GM12892 (cell line): ENCODE measurements at places on chromosomes 5 and 9.

DNA sequence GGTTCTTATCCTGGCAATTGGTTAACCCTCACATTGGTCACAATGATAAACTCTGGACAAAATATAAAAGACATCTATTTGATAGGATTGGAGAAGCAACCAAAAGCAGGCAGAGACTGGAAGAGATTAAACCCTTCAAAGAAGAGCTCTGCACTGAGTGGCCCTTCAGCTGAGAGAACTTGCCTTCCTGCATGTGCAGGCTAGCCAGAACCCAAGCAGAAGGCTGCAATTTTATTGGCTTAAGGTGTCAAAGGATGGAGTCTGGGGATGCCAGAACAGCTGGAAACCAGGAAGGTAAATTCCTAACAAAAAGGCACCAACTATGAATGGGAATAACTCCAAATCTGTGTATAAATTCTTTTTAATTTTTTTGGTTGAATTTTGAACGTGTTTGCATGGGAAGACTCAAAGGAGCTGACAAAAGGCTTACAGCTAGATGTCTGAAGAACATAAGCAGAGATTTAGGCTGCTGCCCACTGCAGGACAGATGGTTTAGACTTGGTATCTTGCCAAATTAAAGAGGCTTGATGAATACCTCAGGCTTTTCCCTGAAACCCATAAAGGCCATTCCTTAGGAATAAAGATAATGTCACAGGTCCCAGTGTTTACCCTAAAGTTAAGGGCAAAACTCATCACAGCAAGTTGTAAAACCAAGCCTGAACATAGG lies 66.3 kb downstream of the NR2F1 start:
- no peak for DNase-seq

GRCh38 chr5:113119246-113119924 lies 142.8 kb downstream of the DCP2 start:
- DNase-seq = no peak

GRCh38 chr5:149417711-149418368 lies 38.7 kb upstream of the IL17B start:
- DNase-seq = no peak

DNA sequence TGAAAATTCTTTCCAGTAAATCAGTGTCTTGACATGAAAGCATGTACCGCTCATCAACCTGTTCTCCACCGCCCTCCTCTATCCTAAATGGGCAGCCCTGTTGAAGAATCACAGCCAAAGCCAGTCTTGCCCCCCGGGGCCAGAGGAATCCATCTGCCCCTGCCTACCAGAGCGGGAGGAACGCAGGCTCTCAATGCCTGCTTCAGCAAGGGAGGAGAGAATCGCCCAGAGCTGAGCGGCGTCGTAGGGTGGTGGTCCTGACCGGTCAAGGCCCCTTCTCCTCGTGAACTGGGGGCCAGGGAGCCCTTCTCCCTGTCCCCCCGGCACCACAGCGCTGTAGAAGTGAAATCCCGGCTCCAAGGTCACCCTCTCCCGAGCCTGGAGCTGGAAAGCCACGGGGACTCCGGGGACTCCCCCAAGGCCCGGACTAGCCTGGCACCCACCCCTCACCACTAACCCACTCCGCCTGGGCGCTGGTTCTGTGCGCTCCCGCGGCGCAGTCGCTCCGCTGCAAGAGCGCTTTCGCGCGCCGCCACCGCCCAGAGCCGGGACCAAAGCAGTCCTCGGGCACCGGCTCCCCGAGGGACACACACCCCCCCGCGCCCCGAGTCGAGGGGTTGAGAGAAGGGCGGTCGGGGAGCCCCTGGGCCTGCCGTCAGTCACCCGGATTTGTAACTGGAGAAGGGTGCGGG lies 718 bp upstream of the TMEM215 start:
- no peak for DNase-seq

- no peak for DNase-seq
Measured at GRCh38 chr5:171207256-171207847, 101.7 kb upstream of the TLX3 start.

DNA sequence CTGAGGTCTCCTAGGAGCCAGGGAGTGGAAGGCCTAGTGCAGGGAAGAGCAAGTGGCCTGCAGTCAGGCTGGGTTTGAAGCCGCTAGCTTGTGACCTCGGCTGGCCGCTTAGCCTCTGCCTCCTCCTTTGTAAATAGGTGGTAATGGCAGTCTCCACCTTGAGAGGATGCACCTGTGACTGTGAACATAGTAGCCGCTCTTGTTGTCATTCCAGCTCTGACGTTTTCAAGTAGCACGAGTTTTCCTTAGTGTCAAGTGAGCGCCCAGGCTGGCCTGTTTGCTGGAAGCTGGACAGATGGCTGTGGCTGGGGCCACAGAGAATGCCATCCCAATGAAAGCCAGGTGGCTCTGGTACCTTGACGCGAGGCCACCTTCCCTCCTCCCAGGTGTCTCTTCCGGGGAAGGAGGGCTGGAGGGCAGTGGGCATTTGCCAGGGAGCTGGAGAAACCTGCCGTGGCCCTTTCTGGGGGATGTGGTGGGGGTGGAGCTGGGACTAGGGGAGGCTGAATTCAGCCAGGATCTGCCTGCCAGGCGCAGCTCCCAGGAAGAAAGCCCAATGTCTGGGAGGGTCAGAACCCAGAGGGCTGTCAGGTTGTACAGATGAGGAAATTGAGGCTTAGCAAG lies 2.5 kb downstream of the ASS1 start:
- DNase-seq = no peak

GRCh38 chr9:103949096-103949495 lies 145.0 kb upstream of the SMC2 start:
- no peak for DNase-seq

- DNase-seq = no peak
Measured at GRCh38 chr9:134965851-134966250, 48.1 kb upstream of the FCN1 start.

GRCh38 chr9:136305804-136306203 lies 1.9 kb upstream of the CCDC187 start:
- no peak for DNase-seq

DNA sequence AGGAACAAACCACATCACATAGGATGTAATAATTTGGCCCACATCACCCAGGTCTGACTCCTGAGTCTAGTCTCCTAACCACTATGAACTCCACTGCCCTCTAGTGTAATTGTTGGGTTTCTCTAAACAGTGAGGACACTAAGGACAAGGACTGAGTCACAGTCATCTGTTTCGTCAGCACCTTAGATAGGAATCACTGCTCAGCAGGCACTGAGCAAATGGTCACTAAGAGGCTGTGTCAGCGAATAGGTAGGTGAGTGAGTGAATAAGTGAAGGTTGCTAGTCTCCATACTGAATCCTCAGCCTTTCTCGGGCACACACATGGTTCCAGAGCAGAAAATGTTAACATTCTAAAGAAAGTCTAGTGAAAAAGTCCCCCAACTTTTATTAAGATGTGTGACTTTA lies 278.6 kb downstream of the SPOCK1 start:
- peak; percentile 2 for DNase-seq

DNA sequence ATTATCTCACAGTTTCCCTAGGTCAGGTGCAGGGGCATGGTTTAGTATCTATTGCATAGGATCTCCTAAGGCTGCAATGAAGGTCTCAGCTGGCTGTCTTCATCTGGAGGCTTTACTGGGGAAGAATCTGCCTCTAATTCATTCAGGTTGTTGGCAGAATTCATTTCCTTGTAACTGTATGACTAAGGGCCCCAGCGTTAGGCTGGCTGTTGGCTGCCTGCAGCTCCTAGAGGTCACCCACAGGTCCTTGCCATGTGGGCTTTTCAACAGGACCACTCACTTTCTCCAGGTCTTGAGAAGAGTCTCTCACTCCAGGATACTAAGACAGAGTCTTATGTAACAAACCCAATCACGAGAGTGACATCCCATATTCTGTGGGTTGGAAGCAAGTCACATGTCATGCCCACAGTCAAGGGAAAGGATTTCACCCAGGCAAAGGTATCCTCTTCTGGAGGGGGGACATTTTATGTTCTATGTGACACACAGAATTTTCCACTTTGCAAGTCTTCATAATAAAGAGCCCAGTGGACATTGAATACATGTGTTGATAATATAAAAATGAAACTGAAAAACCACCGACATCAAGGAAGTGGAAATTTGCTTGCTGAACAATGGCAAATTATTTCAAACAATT lies 38.2 kb downstream of the HMHB1 start:
- no peak for DNase-seq
